A549 treated with RU486 at 1 μM for 4 hours (cell line): ENCODE measurements at places on chromosomes 2 and 18. TPM values are rescaled to one million over a fixed set of nuclear protein-coding genes. Genes with fewer than 3 reads are reported as not detected.

Gene CDKL4
- total RNA-seq, result not detected in 5 replicates

Gene OSR1
- total RNA-seq, result 5.1 to 8.3 TPM (median 6.0 TPM) in 5 replicates

Gene MYO5B
- total RNA-seq, result 10.2 to 15.1 TPM (median 12.8 TPM) in 5 replicates

Gene CRYGD
- total RNA-seq, result not detected in 5 replicates
